ENCODE measurements at places on chromosomes 2 and 18. TPM values are rescaled to one million over a fixed set of nuclear protein-coding genes. Genes with fewer than 3 reads are reported as not detected.

- peaks cover 22% of the 10 kb centered on the region for H3K36me3 ChIP-seq
- no peaks in the 10 kb centered on the region for H3K4me1 ChIP-seq
- no peak overlapping the region for H3K4me3 ChIP-seq
- no peak for DNase-seq
Observed at GRCh38 chr18:12958478-12958877, 10.7 kb downstream of the SEH1L start.

DNA sequence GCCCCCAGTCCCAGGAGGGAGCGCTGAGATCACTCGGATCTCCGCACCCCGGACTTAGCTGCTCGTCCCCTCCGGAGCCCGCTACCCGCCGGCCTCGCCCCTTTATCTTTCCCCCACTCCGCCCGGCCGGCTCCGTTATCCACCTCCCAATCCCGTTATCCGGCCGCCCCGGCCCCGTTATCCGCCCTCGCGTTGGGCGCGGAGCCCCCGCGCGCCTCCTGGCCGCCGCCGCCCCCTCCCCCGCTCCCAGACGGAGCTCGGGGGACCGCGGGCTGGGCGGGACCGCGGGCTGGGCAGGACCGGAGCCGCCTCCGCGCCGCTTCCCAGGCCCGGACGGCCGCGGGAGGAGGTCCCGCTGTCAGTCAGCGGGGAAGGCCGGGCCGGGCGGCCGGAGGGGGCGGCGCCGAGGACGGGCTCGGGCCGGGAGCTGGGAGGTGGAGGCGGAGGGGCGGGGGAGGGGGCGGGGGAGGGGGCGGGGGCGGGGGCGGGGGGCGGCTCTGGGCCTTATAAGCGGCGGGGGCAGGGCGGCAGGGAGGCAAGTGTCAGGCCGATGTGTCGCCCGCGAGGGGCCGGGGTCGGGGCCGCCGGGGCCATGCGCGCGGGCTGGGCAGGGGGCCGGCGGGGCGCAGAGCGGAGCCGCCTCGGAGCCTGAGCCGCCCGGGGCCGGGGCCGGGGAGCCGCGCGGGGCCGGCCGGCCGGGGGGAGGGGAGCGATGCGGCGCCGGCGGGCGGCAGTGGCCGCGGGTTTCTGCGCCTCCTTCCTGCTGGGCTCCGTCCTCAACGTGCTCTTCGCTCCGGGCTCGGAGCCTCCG lies at the start of gene PKDCC:
PKDCC (plus strand) TSS at position 534 of the 811 bp plus-strand sequence; CDS start at position 713, 179 bp downstream.
- H3K4me1 ChIP-seq = peaks cover 57% of the 10 kb centered on the region
- peak; percentile 73 for DNase-seq
- H3K4me3 ChIP-seq = peak within 1 kb of the TSS; percentile 93
- H3K36me3 ChIP-seq = peaks cover 11% of the 10 kb centered on the region
- H3K27ac ChIP-seq = peak within 1 kb of the TSS; percentile 98

DNA sequence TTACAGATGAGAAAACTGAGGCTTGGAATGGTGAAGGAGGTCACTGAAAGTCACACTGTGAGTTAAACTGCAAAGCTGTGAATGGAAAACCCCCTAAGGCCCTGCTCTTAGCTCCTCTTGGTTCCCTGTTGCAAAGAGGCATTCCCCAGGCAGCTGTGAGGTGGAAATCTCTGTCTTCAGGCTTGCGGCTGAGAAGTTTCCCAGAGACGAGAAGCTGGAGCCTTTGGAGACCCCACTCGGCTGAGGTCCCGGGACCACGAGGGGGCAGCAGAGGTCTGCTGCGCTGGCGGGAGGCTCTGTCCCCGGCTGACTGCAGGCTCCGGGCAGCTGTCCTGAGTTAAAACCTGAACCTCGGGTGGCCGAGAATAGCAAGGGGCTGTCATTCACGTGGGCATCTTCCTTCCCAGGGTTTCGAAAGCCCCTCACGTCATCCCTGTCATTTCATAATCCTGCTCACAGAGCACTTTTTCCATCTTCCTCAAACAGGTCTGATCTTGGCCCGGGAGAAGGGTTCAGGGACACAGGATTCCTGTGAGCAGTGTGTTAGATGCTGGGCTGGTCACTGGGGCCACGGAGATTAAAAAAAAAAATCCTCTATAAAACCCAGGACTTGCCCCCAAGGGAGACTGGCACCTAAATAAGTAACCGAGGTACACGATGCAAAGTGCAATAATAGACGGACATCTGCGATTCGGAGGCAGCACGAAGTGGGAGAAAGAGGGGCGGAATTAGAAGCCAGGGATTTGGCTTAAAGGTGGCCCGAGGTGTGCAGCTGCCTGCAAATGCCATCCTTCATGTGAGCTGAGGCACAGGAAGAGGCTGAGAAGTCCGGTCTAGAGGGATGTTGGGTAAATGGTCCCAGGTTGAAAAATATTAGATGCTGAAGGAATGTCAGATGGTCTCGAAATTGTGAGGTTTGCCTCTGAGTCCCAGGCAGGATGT lies 24.6 kb upstream of the ATOH8 start:
- H3K4me3 ChIP-seq = no peak overlapping the region
- H3K4me1 ChIP-seq = no peaks in the 10 kb centered on the region
- peak; percentile 86 for DNase-seq
- H3K27ac ChIP-seq = no peak overlapping the region

DNA sequence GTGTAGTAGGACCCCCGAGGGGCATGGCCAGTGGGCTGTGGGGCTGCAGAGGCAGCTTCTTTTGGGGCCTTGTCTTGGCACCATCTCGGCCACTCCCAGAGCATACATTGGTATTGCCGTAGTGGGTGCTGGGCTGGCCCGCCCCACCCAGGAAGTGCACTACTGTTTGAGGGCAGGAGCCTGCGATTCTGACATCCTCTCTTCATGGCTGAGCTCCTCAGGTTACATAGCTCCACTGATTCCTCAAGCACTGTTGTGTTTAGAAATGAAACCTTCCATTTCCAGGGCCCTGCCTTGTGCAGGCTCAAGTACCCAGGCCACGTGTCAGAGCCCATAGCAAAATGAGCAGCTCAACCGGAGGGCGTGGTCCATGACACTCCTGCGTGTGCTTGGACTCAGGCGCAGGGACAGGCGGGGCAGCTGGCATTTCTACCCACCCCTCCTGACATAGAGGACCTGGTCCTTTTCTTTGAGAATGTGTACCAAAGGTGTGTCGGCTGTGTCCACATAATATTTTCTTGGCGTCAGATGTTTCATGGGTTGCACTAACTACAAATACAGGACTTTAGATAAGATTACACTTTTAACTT lies 67.9 kb downstream of the DGKD start:
- no peaks in the 10 kb centered on the region for H3K27me3 ChIP-seq
- peaks cover 5% of the 10 kb centered on the region for H3K36me3 ChIP-seq
- peak overlapping the region; percentile 53 for H3K27ac ChIP-seq
- no peak for DNase-seq

The COPS9 gene
- total RNA-seq = 128 TPM

DNA sequence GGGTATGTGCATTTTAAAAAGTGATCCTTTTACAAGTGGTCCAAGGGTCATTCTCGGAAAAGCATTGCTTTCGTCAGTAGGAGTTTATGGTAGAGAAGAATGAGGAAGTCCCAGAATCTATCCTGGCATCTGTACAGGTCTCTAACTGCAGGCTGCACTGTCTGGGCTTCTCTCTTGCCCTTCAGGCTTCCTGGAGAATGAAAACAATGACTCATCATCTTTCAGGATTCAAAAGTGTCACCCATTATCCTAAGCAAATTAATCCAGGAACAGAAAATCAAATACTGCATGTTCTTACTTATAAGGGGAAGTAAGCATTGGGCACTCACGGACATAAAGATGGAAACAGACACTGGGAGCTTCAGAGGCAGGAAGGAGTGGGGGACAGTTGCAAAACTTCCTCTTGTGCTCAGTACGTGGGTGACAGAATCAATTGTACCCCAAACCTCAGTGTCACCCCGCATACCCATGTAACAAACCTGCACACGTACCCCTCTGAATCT lies 60.2 kb upstream of the TXNDC2 start:
- H3K36me3 ChIP-seq = no peaks in the 10 kb centered on the region
- H3K4me1 ChIP-seq = peaks cover 7% of the 10 kb centered on the region
- no peak overlapping the region for H3K27ac ChIP-seq
- peaks cover 4% of the 10 kb centered on the region for H3K27me3 ChIP-seq
- H3K4me3 ChIP-seq = no peak overlapping the region

DNA sequence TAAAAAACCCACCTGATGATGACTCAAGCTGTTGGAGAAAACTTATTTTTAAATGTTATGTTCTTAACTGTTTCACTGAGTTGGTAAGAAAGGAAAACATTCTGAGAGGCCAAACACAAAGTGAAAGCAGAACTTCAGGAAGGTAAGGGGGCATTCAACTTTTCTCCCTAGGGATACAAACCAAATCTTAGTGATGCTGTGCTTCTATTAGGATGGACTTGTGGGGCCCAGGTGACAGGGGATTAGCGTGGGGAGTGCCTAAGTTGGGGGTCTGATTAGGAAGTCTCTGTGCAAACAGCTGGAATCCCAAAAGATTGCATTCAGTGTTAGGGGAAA lies 18.5 kb downstream of the PDCL3 start:
- H3K36me3 ChIP-seq = peaks cover 5% of the 10 kb centered on the region
- no peaks in the 10 kb centered on the region for H3K27me3 ChIP-seq
- H3K4me1 ChIP-seq = no peaks in the 10 kb centered on the region

The DCC gene
- total RNA-seq = 8.4 TPM

The COLEC12 gene
- 0.55 TPM for total RNA-seq

DNA sequence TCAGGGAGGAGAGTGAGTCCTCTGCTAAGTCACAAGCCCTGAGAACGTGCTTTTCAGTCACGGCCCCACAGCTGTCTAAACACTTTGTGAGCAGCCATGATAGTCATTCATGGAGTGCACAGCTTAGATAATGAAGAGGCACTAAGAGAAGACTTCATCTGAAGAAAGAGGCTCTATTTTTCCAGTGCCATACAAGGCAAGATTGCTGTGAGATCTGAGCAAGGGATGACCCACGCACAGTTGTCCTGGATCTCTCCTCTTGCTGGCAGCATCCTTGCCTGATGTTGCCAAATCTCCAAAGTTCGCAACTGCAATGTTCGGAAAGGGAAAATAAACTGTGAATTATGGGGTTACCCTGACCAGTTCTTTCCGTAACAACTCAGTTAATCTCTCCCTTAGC lies 418.7 kb downstream of the MEIS1 start:
- no peak overlapping the region for H3K4me3 ChIP-seq
- no peaks in the 10 kb centered on the region for H3K27me3 ChIP-seq
- H3K27ac ChIP-seq = no peak overlapping the region
- DNase-seq = no peak

Data from progenitor cell of endocrine pancreas (in vitro differentiated cells).